Hypothalamus (tissue), 51 donors: ENCODE measurements at places on chromosomes 16 and 17.

DNA sequence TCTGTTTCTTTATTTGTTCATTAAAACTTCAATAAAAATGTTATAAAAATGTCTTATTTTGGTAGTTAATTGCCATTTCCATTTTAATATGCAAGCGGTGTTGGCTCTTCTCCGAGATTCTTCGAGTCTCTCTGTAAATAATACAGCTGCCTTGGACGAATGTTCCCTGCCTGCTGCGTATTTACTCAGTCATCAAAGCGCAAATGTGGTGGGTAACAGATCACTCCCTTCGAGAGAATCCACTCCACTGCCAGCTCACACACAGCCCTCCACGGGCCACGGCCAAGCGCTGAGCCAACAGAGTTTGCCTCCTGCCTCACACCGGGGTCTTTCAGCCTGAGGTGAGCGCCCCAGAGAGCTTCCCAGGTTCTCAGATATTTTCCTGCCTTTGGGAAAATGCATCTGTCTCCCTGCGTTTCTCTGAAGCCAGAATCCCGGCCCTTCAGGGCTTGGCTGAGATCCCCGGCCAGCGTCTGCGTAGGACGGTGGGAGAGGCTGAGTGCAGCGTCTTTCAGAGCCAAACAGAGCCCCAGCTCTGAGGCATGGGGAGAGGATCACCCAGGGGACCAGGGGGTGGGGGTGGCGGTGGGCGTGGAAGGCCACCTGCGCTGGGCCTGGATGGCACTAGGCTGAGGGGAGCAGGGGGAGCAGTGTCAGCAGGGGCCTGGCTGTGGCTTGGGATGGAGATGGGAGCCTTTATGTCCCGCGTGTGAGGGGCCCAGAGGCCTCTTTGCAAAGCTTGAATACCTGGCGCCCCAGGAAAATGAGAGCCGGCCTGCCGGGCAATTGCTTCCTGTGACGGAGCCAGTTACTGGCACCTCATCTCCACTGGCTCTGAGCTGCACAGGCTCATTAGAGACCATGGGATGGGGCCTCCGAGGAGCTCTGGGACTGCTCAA, 248.7 kb downstream of the RBFOX3 start:
- no peak for DNase-seq

DNA sequence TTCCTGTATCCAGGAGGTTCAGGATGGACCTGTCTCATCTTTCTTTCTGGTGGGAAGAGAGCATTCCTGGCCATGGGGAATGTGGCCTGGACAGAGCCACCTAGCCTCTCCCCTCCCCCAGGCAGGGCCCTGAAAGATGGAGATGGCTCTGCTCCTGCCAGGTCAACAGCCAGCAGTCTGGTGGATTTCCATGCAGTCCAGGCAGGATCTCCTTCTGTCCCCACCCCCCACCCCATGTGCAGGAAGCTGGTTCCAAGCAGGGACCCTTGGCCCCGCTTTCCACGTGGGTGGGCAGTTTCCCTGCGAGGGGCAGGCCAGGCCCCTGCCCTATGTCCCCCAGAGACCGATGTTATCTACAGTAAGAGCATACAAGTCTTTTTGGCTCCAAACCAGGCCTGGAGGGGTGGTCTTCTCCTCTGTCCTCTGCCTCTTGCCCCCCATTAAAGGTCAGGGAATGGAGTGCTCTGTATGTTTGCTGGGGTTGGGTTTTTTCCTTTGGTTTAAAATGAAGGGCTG, 240.5 kb downstream of the SEC14L1 start:
- DNase-seq: no peak

DNA sequence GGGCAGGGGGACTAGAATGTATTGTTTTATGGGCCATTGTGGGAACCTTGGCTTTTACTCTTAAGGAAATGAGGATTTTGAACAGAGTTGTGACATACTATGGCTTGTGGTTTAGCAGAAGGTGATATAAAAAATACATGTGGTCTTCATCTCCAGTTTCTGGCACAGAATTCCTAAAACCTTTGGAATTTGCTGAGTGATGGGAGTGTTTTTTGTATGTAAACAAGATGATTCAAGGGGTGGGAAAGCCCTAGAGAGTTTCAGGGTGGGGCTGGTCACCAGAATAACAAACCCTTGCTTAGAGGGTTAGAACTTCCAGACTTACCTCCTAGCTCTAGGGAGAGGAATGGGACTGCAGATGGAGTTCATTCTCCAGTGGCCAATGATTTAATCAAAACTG, 316.1 kb downstream of the PHKB start:
- DNase-seq: no peak

DNA sequence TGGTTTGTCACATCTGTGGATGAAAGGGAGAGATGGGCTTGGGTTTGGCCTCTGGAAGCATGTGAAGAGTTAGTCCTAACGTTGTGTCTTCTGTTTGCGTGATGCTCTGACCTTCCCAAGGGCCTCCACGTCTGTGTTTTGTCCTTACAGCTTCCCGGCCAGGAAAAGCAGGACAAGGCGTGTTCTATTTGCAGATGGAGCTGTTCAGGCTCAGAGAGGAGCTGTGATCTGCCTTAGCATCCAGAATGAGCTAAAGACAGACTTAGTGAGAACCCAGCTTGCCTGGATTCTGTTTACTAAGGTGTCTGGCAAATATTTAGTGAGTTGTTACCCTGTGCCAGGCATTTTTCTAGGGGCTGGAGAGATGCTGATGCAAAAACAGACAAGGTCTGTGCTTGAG, 282.1 kb downstream of the CBLN1 start:
- no peak for DNase-seq

DNA sequence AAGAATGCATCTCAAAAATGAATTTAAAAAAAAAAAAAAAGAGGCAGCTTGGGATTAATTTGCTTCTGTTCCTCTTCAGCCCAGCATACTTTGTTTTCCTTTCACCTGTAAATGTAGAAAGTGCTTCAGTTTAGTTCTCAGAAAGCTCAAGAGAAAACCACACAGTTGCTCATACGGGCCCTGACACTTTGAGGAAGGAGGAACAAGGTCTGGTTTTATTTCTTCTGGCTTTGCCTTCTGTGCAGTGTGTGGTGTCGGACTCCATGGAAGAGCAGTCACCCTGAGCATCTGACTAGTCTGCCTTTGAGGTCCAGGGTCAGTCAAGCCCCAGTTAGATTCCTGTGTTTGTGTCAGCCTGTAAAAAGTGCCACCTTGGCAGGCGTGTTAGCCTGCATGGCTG, 27.6 kb downstream of the NMT1 start:
- DNase-seq: no peak
